ENCODE measurements at places on chromosomes 7 and 10.
A peak's percentile ranks its signal among the peaks of the same experiment; 100 is the strongest.

DNA sequence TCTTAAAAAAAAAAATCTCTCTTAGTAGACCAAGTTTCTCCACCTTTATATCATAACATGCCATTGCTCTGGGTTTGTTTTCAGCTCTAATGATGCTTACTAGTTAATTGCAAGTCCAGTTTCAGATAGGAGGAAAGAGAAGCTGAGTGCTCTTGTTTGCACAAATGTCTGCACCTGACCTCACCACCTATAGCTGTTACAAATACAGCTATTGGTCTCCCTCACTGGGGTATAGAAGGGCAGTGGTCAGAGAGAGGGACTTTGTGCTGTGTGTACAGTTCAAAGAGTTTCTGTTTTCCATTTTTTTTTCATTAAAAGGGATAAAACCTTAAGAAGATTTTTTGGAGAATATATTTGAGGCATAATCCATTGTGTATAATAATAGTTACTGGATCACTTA lies 52.7 kb downstream of the TAS2R16 start:
- no peak for DNase-seq

- DNase-seq, result no peak
These were observed 8.8 kb upstream of the DUSP5 start for GRCh38 chr10:110488940-110489339.

- no peak for DNase-seq
These were observed 7.4 kb downstream of the PPRC1 start for GRCh38 chr10:102140218-102140617.

- no peak for DNase-seq
These were observed 61.5 kb downstream of the RAMP3 start for GRCh38 chr7:45219130-45219529.

GRCh38 chr7:135386181-135386580 lies 123.7 kb downstream of the CNOT4 start:
- DNase-seq, result peak; percentile 3

DNA sequence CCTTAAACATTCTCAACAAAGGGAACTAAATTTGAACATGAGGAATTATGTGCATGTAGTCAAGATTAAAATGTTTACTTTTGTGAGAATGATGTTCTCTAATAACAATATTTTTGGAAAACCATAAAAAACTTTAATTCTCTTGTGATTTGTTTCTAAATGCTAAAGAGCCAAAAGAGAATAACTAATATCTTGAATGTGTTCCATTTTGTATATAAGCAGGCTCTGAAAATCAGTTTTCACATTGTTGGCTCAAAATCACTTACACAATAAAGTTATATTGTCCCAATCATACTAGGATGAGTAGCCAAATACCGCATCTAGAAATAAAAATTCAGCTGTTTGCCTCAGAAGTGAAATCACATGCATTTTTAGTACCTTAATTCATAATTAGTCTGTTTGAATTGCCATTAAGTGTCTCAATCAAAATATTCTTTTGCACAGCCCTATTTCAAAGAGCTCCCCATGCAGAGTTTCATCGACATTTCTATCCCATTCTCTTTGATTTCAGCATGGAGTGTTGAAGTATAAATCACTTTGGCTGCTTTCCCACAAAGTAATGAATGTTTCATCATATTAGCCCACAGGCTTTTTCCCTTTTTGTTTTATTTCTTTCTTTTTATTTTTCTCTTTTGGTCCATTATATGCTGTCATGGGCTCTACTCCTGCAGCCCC lies 420.3 kb upstream of the POM121L12 start:
- no peak for DNase-seq

DNA sequence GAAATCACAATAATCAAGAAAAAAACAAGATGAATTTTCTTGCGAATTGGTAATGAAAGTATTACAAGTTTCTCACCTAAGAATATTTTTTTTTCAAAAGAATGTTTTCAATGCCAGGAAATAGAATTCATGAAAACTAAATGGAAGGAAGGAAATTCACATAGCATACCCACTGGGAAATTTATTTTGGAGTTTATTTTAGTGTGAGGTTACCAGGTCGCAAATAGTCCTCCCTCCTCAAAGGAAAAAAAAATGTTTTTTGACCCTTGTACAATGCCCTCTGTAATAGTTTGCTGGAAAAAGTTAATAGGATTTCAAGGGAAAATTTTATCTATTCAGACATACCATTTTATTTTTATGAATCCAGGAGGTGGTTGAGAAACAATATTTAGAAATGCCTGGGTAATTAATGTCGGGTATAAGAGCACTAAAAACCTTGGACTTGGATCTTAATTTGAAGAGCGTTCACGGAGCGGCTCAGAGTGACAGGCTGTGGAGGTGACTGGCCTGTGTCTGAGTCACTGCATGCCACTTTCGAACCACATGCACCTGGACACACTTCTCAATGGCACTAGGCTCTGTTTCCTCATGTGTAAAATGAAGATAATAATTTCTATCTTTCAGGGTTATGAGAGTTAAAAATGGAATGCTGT lies 28.2 kb downstream of the CUBN start:
- DNase-seq, result no peak

DNA sequence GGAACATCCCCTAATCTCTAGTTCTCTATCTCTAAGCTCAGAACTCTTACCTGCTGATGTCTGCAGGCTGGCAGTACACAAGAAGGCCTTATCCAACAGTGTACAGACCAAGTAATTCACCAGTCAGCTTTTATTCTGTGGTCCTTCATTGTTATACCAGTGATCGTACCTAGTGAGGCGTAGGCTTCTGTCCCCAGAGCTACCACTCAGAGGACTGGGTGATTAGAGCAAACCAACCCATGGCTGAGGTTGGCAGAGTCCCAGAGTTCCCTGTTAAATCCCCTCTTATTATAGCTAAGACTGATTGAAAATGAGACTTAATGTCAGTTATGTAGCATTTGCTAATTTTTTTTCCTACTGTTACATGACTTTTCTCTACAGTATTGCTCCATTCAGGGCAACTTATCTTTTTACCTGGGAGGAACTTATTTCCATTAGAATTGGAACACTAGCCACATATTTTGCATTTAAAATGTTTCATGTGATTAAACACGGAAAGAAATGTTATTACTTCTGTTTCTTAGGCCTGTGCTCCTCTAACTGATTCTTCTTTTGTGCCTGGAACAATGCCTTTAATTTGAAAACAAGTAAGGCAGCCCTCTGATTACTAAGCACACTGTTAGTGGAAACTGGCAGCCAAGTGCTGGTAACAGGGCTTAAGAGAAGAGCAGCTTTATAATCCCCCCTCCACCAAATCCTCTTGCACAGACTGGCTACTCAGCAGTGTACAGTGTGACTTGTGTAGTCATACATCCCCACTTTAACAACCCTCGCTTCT lies 127.2 kb downstream of the LRRC4 start:
- DNase-seq, result no peak

GRCh38 chr10:75645704-75646103 lies 214.3 kb downstream of the LRMDA start:
- DNase-seq, result no peak

DNA sequence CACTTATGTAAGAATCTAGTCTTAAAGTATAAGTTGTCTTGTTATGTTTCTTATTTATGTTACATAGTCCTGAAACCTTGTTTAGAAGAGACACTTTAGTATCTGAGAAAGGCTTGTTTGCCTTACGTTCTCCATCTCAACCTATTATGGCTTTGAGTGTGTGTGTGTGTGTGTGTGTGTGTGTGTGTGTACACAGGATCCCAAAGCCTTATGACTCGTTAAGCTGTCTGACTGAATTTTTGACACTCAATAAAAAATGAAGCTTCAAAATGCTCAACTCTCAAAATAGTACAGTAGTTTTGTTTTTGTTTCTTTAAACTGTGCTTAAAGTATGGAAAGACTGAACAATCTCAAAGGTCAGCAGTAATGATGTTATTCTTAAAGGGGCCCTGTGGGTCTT lies 18.0 kb downstream of the CALU start:
- no peak for DNase-seq

DNA sequence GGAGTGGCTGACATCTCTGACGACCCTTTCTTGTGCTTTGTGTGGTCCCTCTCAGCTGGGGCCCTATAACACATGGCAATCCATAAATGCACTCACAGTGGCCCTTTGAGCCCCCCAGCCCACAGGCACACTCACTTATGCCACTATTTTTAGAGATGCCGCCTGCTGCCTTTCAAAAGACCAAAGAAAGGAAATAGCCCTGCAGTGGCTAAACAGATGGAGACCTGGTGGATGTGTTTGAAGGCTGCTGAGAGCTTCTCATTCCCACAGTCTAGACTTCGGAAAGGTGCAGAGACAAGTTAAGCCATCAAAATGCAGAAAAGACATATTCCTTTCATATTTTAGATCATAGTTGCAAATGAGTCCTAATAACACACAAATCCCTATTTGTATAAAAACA lies 42.0 kb upstream of the PDZD8 start:
- no peak for DNase-seq

GRCh38 chr10:50033481-50033880 lies 34.3 kb upstream of the WASHC2A start:
- DNase-seq, result peak; percentile 52

DNA sequence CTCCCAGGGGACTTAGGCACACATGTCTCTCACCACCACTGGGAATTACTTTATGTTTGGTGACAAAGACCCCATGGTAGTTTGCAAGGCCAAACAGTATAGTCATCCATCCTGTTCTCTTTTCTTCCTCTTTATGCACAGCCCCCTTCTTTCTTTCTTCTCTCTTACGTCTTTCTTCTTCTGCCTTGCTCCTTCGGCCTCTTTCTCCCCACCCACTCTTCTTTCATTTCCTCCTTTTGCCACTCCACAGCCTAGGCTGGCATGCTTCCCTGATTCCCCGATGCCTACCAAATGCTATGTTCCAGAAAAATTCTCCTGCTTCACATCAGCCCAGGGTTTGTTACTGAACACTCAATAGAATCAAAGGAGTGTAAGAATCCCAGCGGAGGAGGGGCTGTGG lies 62.4 kb upstream of the MKLN1 start:
- DNase-seq, result no peak

- no peak for DNase-seq
These were observed 63.7 kb downstream of the TSPAN12 start for GRCh38 chr7:120794106-120794729.

GRCh38 chr10:69091143-69091651 lies 3.3 kb downstream of the SRGN start:
- no peak for DNase-seq

GRCh38 chr7:117096330-117096729 lies 143.0 kb downstream of the ST7 start:
- no peak for DNase-seq

- DNase-seq, result no peak
These were observed 98.6 kb upstream of the BTBD16 start for GRCh38 chr10:122172361-122173008.

DNA sequence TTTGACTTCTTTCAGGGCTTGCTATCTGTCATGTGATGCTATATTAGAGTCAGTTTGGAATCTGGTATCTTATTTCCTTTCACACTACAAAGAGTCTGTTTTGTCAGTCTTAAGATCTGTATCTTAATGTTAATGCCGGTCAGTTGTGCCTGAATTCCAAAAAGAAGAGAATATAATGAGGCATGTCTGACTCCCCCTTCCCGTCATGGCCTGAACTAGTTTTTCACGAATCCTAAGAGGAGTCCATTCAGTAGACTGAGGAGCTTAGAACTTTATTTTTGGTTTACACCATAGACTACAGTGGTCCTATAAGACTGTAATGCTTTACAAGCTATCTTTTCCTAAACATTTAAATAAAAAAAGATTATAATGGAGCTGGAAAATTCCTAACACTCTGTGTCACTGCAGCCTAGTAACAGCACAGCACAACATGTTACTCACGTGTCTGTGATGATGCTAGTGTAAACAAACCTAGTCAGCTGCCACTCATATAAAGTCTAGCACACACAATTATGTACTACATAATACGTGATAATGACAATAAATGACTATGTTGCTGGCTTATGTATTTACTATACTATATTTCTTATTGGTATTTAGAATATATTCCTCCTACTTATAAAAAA lies 50.6 kb downstream of the VPS41 start:
- DNase-seq, result peak; percentile 48

- peak; percentile 20 for DNase-seq
These were observed 297.7 kb upstream of the LRGUK start for GRCh38 chr7:133829336-133829897.

DNA sequence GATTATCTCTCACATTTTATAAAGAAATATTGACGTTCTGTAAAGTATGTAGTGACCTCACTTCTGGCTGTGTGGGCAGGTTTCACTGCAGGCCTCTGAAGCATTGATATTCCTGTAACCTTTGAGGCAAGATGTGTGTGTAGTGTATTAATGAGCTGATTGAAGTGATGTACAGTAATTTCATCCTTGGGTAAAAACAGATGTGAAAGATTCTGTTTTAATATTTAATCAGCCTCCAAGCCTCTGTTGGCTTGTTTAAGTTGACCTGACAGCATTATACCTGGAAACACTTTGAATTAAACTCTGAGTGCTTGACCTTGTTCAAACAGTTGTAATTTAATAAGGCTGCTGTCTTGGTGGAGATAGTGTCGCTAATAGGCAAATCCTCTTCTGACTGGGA lies 74.9 kb downstream of the KAT6B start:
- DNase-seq, result no peak

- DNase-seq, result no peak
These were observed 116.6 kb downstream of the KLF6 start for GRCh38 chr10:3668276-3668965.

GRCh38 chr10:122115874-122116273 lies 126.9 kb downstream of the TACC2 start:
- no peak for DNase-seq

Data from AG08395 (cell line).